ENCODE measurements at places on chromosomes 6 and 20. TPM values are rescaled to one million over a fixed set of nuclear protein-coding genes. Genes with fewer than 3 reads are reported as not detected.

GRCh38 chr6:156525541-156525940, 251.6 kb upstream of the ARID1B start:
- DNase-seq = no peak

DNA sequence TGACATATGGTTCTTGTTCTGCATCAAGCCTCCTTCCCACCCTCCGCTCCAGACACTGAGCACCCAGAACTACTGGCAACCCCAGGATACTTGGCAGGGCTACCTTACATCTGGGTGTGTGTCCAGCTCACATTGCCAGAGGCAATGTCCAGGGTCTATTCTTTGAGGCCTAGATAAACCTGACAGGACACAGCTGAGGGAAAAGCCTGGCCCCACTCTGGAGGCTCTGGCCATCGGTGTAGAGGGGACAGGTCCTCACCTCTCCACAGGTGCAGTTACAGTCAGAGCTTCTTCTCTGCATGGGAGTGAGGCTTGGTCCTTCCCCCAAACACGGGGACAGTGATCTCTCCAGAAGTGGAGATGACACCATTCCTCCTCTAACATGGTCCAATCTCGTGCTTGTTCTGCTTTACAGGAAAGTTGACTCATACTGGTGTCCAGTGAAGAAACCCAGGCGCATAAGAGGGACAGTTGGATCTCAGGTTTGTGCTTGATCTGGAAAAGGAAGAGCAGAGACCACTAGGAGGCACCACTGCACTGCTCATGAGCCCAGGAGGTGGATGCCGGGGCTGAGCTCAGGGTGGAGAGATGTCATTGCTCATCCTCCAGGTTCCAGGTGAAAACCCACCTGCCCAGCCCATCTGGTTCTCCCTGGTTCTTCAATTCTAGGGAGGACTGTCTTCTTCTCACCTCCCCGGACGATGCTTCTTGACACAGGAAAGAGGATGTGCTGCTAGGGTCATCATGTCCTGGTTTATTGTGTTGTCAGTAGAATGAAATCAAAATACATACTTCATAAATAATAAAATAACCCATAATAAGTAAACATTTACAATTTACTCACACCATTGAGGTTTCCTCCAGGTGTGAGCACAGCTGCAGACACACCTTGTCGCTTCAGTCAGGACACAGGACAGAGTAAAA, 14.7 kb downstream of the HLA-F start:
- peak; percentile 86 for DNase-seq

DNA sequence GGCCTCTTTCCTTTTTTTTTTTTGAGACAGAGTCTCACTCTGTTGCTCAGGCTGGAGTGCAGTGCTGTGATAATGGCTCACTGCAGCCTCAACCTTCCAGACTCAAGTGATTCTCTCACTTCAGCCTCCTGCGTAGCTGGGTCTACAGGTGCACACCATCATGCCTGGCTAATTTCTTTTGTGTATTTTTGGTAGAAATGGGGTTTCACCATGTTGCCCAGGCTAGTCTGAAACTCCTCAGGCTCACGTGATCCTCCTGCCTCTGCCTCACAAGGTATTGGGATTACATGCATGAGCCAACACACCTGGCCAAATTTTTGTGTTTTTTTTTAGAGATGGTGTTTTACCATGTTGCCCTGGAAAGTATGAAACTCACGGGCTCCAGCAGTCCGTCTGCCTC, 29.3 kb downstream of the SRC start:
- no peak for DNase-seq

DNA sequence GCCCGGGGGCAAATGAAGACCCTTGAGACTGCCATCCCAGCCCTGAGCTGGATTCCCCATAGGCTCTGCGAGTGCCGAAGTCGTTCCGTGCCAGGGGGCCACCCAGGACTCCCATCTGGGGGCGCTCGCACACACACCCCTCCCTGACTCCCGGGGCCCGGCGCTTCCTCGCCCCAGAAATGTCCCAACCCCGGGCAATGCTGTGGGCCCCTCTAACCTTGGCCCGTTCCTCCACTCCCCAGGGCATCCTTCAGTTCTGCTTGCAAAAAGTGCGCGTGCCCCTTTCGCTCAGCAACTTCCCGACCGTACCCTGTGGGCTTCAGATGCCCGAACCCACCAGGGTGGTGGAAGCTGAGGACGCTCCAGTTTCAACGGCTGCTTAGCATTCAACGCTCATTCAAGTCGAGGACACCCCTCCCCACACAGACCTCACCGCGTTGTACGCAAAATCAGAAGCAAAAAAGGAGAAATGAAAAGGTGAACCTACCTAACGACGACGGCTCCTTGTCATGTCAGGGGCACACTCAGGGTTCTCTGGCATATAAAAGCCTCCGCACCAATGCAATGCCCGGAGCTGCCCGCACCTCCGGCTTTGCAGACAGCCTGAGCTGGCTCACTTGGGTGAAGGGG, 25.3 kb downstream of the RIPOR2 start:
- no peak for DNase-seq

DNA sequence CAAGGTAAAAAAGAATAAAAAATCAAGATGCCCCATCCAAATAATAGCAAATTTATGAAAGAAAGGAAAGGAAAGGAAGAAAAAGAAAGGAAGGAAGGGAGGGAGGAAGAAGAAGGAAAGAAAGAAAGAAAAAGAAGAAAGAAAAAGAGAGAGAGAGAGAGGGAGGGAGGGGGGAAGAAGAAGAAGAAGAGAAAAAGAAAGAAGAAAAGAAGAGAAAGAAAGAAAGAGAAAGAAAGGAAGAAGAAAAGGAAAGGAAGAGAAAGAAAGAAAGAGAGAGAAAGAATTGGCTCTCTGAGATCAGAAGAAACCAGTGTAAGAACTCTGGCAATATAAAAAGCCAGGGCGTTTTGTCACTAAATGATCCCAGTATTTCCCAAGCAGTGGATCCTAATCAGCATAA, 401.7 kb downstream of the EPHA7 start:
- no peak for DNase-seq

DNA sequence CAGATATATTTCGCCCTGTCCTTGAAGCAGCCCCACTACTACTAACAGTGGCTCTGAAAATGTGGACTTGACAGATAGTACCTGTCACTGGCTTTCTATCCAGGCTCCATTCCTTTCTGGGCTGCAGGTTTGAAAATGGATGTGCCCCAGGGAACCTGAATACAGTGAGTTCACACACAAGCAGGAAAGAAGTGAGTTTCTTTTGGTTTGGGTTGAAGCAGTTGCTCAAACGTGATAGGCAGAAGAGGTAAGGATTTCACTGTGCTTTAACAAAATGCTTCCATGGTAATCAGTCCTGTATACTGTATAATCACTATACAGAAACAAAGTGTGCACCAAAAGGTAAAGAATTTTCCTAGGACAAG, 382.9 kb downstream of the PRKN start:
- DNase-seq = no peak

DNA sequence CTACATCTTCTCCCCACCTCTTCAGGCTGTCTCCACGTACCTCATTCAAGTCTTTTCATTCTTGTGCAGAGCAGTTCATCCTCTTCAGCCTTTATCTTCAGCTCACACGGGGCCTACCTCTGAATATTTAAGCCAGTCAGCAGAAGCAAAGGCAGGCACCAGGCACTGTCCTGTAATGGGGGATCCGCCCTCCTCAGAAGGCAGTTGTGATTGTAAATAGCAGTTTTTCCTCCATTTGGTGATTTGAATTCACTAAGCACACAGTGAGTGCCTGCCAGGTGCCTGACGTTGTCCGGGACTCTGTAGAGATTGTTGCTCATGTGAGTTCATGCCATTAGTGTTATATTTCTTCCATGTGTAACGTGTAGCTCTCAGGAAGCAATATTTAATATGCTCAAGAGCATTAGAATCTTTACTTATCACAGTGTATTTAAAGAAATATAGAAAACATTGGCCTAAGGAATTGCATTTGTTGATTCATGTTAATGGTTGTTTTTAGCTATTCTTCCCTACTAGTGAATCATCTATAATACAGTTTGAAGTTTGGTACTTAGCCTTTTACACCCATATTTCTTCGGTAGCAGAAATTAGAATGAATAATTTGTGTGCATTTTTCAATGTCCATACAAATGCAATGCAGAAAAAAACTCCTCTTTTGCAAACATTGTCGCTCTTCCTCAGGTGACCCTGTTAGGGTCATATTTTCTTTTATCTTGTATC, 17.9 kb downstream of the BPHL start:
- no peak for DNase-seq

DNA sequence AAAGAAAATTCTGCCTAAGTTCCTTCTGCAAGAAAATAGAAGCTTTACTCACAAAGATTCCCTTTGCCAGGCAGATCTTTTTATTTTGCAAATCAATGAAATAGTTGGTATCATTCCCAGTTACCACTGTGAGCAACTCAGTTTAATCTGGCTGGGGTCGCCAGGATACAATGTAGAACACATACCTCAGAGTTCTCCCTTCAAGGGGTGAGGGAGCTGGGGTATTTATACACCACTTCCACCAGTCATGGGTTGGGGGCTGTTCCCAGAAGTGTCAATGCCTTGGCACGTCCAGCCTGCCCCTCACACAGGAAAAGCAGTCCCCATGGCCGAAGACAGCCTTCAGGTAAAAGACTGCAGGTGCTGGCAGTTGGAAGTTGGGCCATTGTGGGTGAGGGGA, 86.2 kb downstream of the SLC24A3 start:
- no peak for DNase-seq

DNA sequence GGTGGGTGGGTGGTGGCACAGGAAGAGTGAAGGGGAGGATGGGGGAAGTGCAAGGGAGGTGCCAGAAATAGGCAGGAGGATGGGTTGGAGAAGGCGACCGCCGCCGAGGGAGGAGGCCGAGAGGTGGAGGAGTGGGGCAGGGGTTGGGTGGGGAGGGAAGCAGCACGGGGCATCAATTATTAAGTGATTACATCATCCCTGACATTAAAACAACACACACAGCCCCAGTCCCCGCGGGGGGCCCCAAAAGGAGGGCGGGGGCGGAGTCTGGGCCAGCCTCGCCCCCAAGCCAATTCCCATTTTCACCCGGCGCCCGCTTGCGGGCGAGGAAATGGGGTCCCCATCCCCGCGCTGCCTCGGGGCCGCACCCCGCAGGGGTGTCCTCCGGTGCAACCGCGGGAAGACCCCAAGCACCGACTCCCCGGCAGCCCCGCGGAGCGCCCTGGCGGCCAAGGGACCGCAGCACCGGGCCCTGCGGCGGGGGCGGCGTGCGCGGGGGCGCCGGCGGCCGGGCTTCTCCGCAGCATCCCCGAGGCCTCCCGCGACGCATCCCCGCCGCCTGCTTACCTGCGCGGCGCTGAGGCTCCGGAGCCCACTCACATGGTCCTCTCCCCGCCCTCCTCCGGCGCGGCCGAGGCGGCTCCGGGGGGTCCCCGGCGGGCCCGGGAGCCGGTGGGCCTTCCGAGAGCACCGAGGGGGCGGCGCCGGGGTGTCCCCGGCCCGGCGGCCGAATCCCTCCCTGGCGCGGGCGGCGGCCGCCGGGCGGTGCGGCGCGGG, 663 bp downstream of the FYN start:
- peak; percentile 54 for DNase-seq

DNA sequence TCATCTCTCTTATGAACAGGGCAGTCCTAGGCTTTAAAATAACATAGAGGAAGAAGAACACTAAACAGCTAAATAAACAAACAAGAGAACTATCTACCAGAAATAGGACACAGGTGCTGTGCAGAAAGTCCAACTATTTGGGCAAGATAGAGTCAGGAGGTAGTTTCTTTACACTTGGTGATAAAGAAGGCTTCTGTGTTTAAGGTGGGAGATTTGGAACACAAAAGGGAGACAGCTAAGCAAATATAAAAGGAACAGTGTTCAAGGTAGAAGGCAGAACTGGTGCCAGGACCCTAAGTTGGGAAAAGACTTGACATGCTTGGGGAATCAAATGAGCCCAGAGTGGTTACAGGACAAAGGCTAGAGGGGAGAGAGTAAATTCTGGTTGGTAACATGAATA, 110.5 kb downstream of the MANEA start:
- no peak for DNase-seq

- no peak for DNase-seq
Measured at GRCh38 chr20:32930701-32931100, 72.0 kb downstream of the EFCAB8 start.

DNA sequence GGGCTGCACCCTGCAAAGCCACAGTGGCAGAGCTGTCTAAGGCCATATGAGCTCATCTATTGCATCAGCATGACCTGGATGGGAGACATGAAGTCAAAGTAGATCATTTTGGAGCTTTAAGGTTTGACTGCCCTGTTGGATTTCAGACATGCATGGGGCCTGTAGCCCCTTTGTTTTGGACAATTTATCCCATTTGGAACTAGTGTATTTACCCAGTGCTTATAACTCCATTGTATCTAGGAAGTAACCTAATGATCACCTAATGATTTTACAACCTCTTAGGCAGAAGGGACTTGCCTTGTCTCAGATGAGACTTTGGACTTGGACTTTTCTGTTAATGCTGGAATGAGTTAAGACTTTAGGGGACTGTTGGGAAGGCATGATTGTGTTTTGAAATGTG, 575.4 kb downstream of the EPM2A start:
- DNase-seq = no peak

GRCh38 chr20:42613076-42613475, 576.6 kb downstream of the PTPRT start:
- no peak for DNase-seq

- no peak for DNase-seq
Measured at GRCh38 chr6:46191961-46192360, 21.2 kb upstream of the ENPP5 start.

GRCh38 chr20:11337361-11338130, 580.1 kb upstream of the BTBD3 start:
- DNase-seq = no peak

DNA sequence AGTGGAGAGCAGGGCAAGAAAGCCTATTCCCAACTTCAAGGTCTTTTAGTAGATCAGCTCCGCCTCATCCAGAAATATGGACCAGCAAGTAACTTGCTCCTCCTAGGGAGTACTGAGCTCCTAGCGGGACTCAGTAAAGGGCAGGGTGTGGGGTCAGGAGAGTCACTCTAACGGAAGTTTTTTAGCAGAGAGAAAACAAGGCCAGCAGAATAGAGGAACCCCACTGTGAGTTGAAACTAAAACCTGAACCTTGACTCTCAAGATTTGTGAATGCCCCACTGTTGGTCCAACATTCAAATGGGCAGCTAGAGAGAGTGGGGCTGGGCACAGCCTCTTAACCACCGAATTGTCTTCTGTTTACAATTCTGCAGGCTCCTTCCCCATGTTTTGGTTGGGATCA, 244.8 kb downstream of the FARS2 start:
- no peak for DNase-seq

Gene MLIP
- total RNA-seq = 1.1 TPM

Gene FOXC1
- 5.8 TPM for total RNA-seq

Gene LST1
- total RNA-seq = not detected

Gene C20orf202
- total RNA-seq = not detected

Gene SYCP2L
- total RNA-seq = not detected

Gene CSTF1
- 16.6 TPM for total RNA-seq

Gene RBM24
- 0.65 TPM for total RNA-seq

Gene PCK1
- not detected for total RNA-seq

Gene ACSS1
- 13.9 TPM for total RNA-seq

Gene GOPC
- total RNA-seq = 22.0 TPM

Gene SLC18B1
- 5.4 TPM for total RNA-seq

Gene RAET1G
- total RNA-seq = 0.20 TPM

Gene COL9A1
- total RNA-seq = not detected

Gene FKBP5
- total RNA-seq = 37.3 TPM

Measured in lung microvascular endothelial cell (primary cell).